Liver (tissue), 10 donors: ENCODE measurements at places on chromosomes 6 and 20. TPM values are rescaled to one million over a fixed set of nuclear protein-coding genes. Genes with fewer than 3 reads are reported as not detected.
A peak's percentile ranks its signal among the peaks of the same experiment; 100 is the strongest.

DNA sequence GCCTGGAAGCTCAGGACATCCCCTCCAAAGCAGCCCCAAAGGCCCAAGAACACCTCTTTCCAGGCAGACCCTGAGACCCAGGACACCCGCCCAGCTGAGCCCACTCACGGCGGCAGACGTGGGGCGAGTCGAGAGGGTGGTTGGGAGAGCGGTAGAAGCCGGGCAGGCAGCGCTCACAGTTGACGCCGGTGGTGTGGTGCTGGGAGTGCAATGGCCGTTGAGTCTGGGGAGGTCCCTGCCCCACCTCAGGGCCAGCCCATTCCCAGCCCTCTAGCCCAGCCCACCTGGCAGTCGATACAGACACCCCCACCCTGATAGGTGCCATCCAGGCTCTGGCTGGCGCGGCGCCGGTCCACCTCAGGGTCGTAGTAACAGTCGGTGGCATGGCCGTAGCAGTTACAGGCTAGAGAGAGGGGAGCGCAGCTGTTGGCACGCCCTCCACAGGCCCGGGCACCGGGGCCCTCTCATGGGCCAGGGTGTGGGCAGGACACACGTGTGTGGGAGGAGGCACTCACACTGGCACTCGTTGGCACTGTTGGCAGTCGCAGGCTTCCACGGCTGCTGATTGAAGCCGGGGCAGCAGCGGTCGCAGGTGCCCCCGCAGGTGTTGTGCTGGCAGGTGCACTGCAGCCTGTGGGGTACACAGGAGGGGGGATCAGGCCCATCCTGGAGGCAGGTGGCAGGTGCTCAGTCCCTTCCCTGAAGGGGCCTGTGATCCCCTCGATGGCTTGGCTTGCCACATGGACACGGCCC is 20.5 kb downstream of the LAMA5 start:
- no peak overlapping the region for H3K4me3 ChIP-seq
- no peak for DNase-seq
- peaks cover 5% of the 10 kb centered on the region for H3K4me1 ChIP-seq
- H3K27ac ChIP-seq: no peak overlapping the region
- no peaks in the 10 kb centered on the region for H3K27me3 ChIP-seq
- peaks cover 11% of the 10 kb centered on the region for H3K36me3 ChIP-seq

- no peak overlapping the region for H3K27ac ChIP-seq
- no peaks in the 10 kb centered on the region for H3K27me3 ChIP-seq
- peaks cover 2% of the 10 kb centered on the region for H3K4me1 ChIP-seq
- no peak overlapping the region for H3K4me3 ChIP-seq
- H3K36me3 ChIP-seq: no peaks in the 10 kb centered on the region
- no peak for DNase-seq
Measured at GRCh38 chr6:160221423-160221822, 37.2 kb downstream of the SLC22A2 start.

DNA sequence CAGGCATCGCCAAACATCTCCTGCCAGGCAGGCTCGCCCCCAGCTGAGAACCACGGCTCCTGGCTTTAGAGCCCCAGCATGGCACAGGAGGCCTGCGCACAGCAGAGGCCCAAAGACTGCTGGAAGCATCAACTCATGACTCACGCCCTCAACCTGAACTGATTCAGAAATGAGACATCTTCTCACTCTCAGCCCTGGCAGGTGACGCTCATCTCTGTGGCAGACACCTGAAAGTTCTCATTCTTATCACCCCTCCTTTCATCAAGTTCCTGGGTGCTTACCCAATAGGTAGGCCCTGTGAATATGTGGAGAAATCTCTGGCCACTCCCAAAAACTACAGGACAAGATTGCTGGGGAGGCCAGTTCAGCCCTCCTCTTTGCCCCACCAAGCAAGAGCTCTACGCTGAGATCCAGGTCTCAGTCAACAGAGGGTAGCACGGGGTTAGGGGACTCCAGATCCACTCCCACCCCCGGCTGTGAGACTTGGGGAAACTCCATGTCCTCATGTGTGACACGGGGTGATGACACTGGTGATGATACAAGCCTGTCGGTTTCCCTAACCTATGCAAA is 11.3 kb downstream of the NFATC2 start:
- peaks cover under 1% of the 10 kb centered on the region for H3K4me1 ChIP-seq
- H3K27ac ChIP-seq: no peak overlapping the region
- DNase-seq: no peak
- H3K36me3 ChIP-seq: no peaks in the 10 kb centered on the region
- no peaks in the 10 kb centered on the region for H3K27me3 ChIP-seq

DNA sequence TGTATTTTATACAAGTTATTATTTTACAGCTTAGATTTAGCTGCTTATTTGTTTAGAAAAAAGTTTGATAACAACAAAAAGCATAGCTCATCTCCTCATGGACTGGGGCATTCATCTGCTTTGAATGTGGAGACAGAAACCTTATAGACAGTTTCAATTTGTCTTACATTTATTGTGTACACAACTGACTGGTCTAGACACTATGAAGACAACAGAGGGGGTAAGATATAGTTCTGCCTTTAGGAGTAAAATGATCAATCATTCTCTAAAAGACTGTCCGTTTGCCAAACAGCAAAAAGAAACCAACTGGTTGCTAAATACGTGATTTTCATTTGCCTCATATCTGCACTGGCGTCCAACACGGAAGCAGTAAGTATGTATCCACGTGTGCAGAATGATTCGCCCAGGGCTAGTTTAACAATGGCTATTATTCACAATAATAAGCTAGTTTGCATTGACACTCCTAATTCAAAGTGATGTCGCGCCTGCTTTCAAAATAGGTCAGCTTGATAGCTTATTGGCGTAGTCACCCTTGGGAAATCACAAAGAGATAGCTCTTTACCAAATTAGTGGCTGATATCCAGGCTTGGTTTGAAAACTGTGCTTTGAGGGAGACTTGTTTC is 153.6 kb downstream of the BMP2 start:
- no peaks in the 10 kb centered on the region for H3K27me3 ChIP-seq
- H3K4me3 ChIP-seq: no peak overlapping the region
- no peaks in the 10 kb centered on the region for H3K36me3 ChIP-seq
- no peak for DNase-seq
- H3K27ac ChIP-seq: no peak overlapping the region
- no peaks in the 10 kb centered on the region for H3K4me1 ChIP-seq

Gene MLIP
- 6.0 TPM for polyA plus RNA-seq

- DNase-seq: no peak
- H3K27me3 ChIP-seq: no peaks in the 10 kb centered on the region
- no peaks in the 10 kb centered on the region for H3K36me3 ChIP-seq
- H3K4me1 ChIP-seq: no peaks in the 10 kb centered on the region
- no peak overlapping the region for H3K27ac ChIP-seq
Measured at GRCh38 chr20:23857962-23858595, 21.5 kb downstream of the CST5 start.

Gene TLDC2
- polyA plus RNA-seq: 0.08 TPM

GRCh38 chr20:47878601-47879027 is 93.3 kb upstream of the SULF2 start:
- H3K36me3 ChIP-seq: no peaks in the 10 kb centered on the region
- H3K4me1 ChIP-seq: no peaks in the 10 kb centered on the region
- no peak overlapping the region for H3K4me3 ChIP-seq
- no peak for DNase-seq

Gene LRRN4
- 0.15 TPM for polyA plus RNA-seq

DNA sequence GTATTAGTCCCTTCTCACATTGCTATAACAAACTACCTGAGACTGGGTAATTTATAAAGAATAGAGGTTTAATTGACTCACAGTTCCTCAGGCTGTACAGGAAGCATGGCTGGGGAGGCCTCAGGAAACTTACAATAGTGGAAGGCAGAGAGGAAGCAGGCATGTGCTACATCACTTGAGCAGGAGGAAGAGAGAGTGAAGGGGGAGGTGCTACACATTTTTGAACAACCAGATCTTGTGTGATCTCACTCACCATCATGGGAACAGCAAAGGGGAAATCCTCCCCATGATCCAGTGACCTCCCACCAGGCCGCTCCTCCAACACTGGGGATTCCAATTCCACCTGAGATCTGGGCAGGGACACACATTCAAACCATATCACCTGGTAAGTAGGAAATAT is 630.6 kb downstream of the QKI start:
- DNase-seq: no peak
- H3K4me3 ChIP-seq: no peak overlapping the region
- H3K27ac ChIP-seq: no peak overlapping the region
- H3K27me3 ChIP-seq: no peaks in the 10 kb centered on the region
- H3K36me3 ChIP-seq: no peaks in the 10 kb centered on the region

Gene KHDC1
- polyA plus RNA-seq: not detected

DNA sequence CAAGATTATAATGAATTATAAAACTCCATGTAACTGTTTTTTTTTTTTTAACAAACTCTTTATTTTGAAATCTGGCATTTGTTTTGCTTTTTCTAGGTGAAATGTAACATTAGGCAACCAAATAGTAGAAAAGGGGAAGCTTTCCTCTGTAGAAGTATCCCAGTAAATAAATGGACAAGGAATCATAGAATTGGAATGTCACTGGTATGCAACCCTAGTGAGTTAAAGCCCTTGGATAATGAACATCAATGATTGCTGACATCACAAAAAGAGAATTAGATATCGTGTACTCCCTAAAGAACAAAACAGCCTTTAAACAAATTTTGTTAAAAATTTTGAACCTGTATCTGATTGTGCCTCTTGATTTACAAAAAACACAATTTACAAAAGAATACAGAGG is 93.9 kb upstream of the OGFRL1 start:
- no peak for DNase-seq
- H3K4me1 ChIP-seq: no peaks in the 10 kb centered on the region
- H3K36me3 ChIP-seq: no peaks in the 10 kb centered on the region
- no peak overlapping the region for H3K4me3 ChIP-seq

Gene ETV7
- polyA plus RNA-seq: 0.84 TPM

Gene ECT2L
- polyA plus RNA-seq: 0.32 TPM

Gene CALHM4
- polyA plus RNA-seq: not detected

GRCh38 chr6:42078386-42078785 is 28.1 kb downstream of the TAF8 start:
- H3K4me3 ChIP-seq: no peak overlapping the region
- H3K36me3 ChIP-seq: peaks cover 11% of the 10 kb centered on the region
- DNase-seq: no peak
- no peak overlapping the region for H3K27ac ChIP-seq

DNA sequence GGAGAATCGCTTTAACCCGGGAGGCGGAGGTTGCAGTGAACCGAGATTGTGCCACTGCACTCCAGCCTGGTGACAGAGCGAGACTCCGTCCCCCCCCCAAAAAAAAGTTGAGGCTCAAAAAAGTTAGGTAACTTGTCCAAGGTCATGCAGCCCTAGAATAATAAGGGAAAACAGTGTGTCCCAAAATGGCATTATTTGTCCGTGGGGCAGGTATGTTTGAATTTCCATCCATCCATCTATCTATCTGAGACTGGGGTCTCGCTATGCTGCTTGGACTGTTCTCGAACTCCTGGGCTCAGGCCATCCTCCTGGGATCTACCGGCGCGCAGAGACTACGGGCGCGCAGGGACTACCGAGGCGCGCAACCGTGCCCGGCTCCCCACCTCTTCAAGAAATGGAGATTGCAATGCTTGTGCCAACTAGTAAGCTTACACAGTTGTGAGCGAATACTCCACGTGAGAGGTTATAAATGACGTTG is 374 bp upstream of the ABCC10 start:
- H3K27ac ChIP-seq: peak overlapping the region; percentile 93
- peak overlapping the region; percentile 91 for H3K4me3 ChIP-seq
- no peaks in the 10 kb centered on the region for H3K27me3 ChIP-seq
- H3K36me3 ChIP-seq: no peaks in the 10 kb centered on the region

GRCh38 chr20:13220904-13221297 is at the start of gene ISM1:
Gene ISM1 (plus strand): TSS chr20:13221274. CDS start chr20:13221777, 503 bp downstream.
- H3K4me1 ChIP-seq: peaks cover 36% of the 10 kb centered on the region
- no peaks in the 10 kb centered on the region for H3K27me3 ChIP-seq
- peak within 1 kb of the TSS; percentile 54 for H3K27ac ChIP-seq
- DNase-seq: no peak
- no peaks in the 10 kb centered on the region for H3K36me3 ChIP-seq

DNA sequence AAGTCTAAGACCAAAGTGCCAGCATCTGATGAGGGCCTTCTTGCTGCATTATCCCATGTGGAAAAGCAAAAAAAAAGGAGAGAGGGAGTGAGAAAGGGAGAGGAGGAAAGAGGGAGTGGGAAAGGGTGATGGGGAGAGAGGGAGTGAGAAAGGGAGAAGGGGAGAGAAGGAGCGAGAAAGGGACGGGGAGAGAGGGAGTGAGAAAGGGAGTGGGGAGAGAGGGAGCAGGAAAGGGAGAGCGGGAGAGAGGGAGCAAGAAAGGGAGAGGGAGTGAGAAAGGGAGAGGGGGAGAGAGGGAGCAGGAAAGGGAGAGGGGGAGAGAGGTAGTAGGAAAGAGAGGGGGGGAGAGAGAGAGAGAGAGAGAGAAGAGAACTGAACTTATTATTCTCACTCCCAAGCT is 241.1 kb upstream of the RIMS1 start:
- no peaks in the 10 kb centered on the region for H3K27me3 ChIP-seq
- no peak for DNase-seq
- H3K36me3 ChIP-seq: no peaks in the 10 kb centered on the region
- H3K4me1 ChIP-seq: no peaks in the 10 kb centered on the region
- H3K4me3 ChIP-seq: no peak overlapping the region

GRCh38 chr6:112308476-112308875 is 38.7 kb upstream of the RFPL4B start:
- H3K27ac ChIP-seq: no peak overlapping the region
- H3K4me1 ChIP-seq: peaks cover 9% of the 10 kb centered on the region
- no peaks in the 10 kb centered on the region for H3K27me3 ChIP-seq

Gene BEND3
- 0.76 TPM for polyA plus RNA-seq
